BJ (cell line): ENCODE measurements at places on chromosomes 16 and 17.

GRCh38 chr17:44543213-44543904 lies 13.9 kb upstream of the FZD2 start:
- DNase-seq, result peak; percentile 91

- no peak for DNase-seq
Measured at GRCh38 chr16:65681406-65681805, 559.5 kb upstream of the CDH11 start.

GRCh38 chr16:85324488-85324887 lies 212.2 kb upstream of the CIBAR2 start:
- no peak for DNase-seq

DNA sequence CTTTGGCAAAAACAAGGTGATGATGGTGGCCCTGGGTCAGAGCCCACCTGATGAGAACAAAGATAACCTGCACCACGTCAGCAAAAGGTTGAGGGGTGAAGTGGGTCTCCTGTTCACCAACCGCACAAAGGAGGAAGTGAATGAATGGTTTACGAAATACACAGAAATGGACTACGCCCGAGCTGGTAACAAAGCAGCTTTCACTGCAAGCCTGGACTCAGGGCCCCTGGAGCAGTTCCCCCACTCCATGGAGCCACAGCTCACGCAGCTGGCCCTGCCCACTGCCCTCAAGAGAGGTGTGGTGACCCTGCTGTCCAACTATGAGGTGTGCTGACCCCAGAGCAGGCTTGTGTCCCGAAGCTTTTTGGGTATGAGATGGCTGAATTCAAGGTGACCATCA lies 29.7 kb upstream of the DLX4 start:
- no peak for DNase-seq

- DNase-seq, result no peak
Measured at GRCh38 chr17:2266865-2267228, 36.7 kb downstream of the SMG6 start.

- DNase-seq, result no peak
Measured at GRCh38 chr16:17082095-17082882, 388.5 kb downstream of the XYLT1 start.

- no peak for DNase-seq
Measured at GRCh38 chr17:19720631-19721426, 4.4 kb upstream of the SLC47A2 start.

GRCh38 chr17:6177941-6178694 lies 107.9 kb downstream of the WSCD1 start:
- no peak for DNase-seq

DNA sequence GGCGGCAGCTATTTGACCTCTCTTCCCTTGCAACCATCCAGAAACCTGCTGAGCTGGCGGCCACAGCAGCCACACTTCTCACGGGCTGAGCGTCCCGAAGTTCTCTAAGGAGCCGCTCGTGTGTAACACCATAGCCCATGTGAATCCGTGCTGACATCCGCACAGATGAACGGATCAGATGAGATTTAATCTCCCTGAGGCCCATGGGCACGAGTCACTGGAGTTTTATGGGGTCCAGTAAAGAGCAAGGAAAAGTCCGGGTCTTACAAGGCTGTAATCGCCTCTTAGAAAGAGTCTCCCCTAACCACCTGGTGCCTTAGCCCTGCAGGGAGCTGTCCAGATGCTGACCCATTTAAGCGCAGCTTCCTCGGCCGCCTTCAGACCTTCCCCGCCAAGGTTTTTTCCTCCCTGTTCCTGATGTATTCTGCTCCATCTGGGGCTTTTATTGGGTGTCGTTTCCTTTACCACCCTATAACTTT lies 5.5 kb upstream of the CACNG5 start:
- peak; percentile 4 for DNase-seq

GRCh38 chr17:29555840-29556239 lies 11.0 kb downstream of the ABHD15 start:
- DNase-seq, result no peak

DNA sequence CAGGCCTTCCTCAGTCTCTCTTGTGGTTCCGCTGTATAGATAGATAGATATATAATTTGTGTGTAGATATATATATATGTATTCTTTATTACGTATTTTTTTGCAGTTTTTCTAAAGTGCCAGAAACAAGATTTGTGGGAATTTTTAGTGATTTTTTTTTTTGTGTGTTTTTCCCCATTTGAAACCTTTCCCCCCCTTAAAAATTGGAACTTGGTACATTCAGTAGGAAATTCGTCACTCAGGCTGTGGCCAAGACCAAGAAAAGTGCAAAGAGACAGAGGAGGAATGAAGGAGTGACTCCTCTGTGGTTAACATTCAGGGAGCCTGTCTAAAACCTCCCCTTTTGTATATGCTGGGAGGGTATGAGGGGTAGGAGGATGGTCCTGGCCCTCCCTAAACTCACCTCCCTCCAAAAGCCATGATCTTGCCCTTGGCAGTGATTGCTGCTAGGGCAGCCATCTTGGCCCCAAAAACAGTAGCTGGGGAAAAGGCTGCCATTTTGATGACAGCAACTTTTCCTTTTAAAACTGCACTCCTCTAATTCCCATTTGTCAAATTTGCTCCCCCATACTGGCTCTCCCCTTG lies 15.2 kb downstream of the CHRNB1 start:
- no peak for DNase-seq

DNA sequence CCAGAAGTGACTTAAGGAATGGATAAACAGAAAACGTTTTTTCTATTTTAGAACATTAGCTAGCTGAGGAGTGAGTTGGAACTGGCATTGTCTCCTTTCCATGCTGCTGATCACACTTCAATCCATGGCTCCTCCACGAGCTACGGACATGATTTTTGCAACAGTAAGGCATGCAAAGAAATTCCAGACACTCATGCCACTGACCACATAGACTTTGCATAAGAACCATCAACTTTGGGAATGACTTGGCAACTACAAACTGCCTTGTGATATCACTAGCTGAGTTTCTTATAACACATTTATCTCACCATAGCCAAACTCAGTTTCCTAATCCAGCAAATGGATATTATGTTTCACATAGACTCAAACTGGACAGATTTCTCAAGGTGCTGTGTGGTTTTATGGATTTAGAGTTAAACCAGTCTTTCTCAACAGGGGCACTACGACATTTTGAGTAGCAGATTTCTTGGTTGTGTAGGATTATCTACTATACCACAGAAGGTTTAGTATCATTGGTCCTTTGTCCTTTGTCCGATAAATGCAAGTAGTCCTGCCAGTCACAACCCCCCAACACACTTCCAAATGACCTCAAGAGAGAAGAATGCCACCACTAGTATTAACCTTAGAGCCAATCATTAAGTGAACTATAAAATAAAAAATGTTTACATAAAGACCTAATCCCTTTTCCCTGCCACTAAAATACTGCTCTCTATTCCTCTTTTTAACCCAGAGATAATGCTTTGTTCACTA lies 48.3 kb upstream of the C17orf78 start:
- peak; percentile 87 for DNase-seq
